ENCODE measurements at places on chromosomes 16 and 17.

GRCh38 chr17:56891751-56892150 is 22.1 kb downstream of the TRIM25 start:
- DNase-seq, result peak; percentile 16

DNA sequence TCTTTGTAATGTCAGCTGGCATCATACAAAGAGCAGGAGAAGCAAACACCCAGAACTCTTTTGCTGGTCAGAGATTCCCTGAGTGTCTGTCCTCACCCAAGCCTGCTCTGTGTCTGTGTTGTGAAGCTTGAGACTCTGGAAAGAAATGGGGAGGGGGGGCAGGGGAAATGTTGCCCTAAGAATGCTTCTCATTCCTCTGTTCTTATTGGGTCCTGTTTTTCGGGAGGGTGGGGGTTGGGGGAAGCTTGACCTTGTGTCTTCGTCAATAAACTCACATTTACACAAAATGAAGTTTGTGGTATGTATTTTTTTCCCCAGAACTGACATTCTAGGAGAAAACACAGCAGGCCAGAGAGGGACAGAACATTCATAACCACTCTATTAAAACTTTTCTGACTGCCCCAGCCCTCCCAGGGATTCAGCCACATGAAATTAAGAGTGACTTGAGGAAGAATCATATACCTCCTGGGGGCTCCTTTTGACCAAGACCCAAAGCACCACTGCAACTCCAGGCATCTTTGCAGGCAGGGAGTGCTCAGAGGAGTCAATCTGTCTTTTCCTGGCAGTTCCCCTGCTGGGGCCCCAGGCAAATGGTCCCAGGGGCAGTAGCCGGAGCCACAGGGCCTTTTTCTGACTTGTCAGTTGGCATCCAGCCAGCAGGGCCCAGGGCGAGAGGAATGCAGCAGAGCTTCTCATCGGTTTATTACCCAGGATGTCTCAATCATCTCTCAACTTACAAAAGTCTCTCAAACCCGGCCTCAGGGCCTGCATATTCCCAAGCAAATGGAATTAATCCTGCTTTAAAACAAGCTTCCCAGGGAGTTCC is 5.1 kb upstream of the RASL10B start:
- DNase-seq, result no peak

- no peak for DNase-seq
Measured at GRCh38 chr17:14792746-14793145, 472.4 kb downstream of the PMP22 start.

GRCh38 chr17:39818358-39819000 is 45.6 kb downstream of the IKZF3 start:
- DNase-seq, result no peak

DNA sequence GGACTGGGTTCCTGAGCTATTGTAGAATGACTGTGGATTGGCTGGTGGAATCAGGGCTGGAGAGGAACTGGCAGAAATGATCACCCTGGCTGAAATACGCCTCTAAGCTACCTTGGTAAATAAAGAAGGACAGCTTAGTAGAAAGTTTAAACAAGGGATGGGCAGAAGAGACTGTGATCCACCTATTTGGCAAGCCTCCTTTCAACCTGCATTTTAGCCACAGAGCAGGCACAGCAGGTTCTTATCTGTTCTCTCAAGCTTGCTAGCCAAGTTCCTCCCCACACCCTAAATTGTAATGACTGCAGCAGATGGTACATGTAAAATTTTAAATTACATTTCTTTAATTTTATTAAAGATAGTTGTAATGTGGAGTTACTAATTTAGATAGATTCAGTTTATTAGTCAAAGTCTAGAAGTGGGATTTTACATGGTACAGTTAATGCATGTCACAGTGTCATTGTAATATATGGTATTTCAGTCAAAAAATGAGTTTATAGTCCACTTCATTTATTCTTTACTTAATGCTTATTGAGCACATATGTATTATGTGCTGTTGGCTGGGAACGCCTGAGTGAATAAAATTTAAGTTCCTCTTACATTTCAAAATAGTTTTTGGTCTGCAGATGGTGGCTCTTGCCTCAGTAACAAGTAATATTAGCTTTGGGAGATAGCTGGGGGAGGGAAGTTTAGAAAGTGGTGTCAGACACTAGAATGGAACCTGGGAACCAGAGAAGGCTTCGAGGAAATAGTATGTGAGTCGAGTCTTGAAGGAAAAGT is 11.2 kb downstream of the EPN2 start:
- no peak for DNase-seq

GRCh38 chr17:82551779-82552457 is 32.4 kb downstream of the FOXK2 start:
- DNase-seq, result peak; percentile 56
